ENCODE measurements at places on chromosomes 1 and 21.

DNA sequence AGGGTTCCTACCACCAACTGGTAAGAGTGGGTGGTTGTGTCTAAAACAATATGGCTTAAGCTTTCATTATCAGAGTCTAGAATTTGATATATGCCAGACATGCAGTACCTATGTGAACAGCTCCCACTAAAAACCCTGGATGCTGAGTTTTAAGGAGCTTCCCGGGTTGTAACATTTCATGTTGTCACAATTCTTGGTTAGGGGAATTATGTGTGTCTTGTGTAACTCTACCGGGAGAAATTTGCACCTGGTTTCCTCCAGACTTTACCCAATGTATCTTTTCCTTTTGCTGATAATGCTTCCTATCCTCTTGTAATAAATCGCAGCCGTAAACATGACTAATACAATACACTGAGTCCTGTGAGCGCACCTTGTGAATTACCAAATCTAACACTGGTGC, 48.3 kb downstream of the ARID4B start:
- DNase-seq = no peak

DNA sequence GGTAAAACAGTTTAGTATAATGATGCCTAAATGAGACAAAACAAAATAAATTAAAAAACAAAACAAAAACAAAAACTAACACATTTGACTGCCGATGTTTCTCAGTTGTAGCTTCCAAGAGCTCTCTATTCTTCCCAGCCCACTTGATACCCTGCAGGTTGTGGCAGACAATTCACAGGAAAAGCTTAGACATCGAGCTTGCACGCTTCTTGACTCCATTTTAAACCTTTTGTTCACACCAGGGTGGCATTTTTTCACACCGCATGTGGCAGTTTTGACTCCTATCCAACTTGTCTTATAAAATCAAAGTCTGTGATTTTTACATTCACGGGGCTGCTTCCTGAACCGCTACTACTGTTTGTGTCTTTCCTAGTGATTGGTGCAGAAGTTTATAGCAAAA, 575.9 kb downstream of the USP25 start:
- no peak for DNase-seq

- no peak for DNase-seq
Observed at GRCh38 chr1:87295445-87296110, 33.1 kb upstream of the LMO4 start.

DNA sequence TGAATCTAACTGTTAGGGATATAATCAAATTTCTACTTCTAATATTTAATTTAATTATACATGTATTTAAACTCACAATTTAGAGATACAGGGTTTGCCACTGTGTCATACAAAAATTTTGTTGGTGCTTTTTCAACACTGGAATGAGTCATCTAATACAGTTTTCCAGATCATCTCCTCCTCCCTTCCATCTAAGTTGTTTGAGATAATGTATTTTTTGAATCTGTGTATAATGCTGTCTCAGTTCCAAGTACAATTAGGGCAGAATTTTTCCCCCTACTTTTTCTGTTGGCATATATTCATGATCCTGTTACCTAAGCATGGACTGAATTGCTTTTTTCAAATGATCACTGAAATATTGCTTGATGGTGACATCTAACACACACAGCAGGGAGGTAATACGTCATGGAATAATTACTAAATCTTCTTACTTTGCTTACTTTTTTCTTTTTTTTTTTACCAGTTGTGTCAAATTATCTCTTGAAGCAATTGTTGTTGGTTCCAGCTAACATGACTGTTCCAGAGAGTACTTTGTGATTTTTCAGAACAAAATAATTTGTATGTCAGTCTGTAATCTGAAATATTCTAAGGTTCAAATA, 146.0 kb downstream of the MAGI3 start:
- DNase-seq = no peak

- no peak for DNase-seq
Observed at GRCh38 chr1:40389871-40390560, 16.5 kb downstream of the SMAP2 start.

DNA sequence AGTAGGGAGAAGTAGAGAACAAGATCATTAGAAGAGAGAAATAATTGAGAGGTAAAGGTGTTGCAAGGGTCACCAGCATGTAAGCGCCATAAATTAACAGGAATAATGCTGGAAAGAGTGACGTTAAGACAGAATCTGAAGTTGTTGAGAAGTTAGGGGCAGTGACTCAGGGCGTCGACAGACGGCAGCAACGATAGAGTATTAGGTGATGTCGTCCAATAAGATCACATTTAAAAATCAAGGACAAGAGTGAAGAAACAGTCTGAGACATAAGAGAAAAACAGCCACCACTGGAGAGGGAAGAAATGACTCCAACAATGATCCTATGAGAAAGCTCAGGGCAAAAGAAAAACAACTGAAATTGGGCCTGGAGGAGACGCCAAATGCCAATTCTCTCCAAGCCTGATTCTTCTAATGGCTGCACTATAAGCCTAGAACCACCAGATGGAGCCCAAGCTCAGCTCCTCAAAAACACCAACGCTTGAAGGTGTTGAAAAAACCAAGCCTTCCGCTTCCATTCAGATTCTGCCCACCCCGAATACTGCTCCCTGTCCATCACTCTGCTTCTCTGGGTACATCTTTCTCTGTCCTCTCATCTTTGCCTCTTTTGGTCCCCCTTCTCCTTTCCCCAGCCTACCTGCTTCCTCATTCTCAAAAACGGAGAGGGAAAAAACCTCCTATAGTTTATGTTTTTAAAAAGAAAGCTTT, 70.0 kb downstream of the LUZP1 start:
- no peak for DNase-seq

- DNase-seq = no peak
Observed at GRCh38 chr1:24191860-24192259, 4.8 kb upstream of the IFNLR1 start.

- no peak for DNase-seq
Observed at GRCh38 chr1:209455661-209456358, 127.7 kb upstream of the CAMK1G start.

GRCh38 chr1:215508311-215508710, 58.8 kb upstream of the KCTD3 start:
- no peak for DNase-seq

DNA sequence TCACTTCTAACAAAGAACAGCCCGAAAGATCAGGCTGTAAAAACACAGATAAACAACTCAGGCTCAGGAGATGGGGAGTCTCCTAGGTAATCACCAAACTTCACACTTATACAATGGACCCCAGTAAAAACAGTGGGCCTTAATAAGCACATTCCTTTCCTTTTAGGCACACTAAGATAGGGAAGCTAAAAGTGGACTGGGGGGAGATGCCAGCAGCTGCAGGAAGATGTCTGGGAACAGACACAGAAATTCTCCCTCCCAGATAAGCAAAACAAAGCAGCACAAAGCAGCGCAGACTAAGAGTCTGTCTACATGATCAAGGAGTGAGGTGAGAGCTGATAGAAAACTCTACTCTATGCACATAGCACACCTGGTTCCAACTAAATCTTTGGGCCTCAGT, 29.0 kb upstream of the CTBS start:
- no peak for DNase-seq

DNA sequence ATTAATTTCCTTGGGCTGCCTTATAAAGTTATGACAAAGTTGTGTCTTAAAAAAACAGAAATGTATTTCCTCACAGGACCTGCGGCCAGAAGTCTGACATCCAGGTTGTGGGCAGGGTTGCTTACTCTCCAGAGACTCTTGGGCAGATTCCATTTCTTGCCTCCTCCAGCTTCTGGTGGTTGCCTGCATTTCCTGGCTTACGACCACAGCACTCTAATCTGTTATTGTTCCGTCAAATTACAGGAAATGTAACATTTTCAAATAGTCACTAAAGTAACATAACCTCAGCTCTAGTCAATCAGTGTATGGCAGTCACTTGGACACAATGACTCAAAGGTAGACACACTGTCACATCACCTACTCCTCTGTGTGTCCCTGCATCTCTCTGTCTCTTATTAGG, 226.8 kb downstream of the DNAH14 start:
- DNase-seq = no peak

- no peak for DNase-seq
Observed at GRCh38 chr1:200628223-200628881, 7.8 kb upstream of the KIF14 start.

- no peak for DNase-seq
Observed at GRCh38 chr1:66250478-66250877, 283.5 kb upstream of the SGIP1 start.

GRCh38 chr1:224689374-224689773, 73.3 kb downstream of the CNIH3 start:
- no peak for DNase-seq

- no peak for DNase-seq
Observed at GRCh38 chr1:167923324-167924056, 9.6 kb upstream of the ADCY10 start.

GRCh38 chr1:6408023-6408422, 11.7 kb downstream of the HES2 start:
- DNase-seq = no peak

- no peak for DNase-seq
Observed at GRCh38 chr1:117607471-117607870, 1.6 kb downstream of the TENT5C start.

DNA sequence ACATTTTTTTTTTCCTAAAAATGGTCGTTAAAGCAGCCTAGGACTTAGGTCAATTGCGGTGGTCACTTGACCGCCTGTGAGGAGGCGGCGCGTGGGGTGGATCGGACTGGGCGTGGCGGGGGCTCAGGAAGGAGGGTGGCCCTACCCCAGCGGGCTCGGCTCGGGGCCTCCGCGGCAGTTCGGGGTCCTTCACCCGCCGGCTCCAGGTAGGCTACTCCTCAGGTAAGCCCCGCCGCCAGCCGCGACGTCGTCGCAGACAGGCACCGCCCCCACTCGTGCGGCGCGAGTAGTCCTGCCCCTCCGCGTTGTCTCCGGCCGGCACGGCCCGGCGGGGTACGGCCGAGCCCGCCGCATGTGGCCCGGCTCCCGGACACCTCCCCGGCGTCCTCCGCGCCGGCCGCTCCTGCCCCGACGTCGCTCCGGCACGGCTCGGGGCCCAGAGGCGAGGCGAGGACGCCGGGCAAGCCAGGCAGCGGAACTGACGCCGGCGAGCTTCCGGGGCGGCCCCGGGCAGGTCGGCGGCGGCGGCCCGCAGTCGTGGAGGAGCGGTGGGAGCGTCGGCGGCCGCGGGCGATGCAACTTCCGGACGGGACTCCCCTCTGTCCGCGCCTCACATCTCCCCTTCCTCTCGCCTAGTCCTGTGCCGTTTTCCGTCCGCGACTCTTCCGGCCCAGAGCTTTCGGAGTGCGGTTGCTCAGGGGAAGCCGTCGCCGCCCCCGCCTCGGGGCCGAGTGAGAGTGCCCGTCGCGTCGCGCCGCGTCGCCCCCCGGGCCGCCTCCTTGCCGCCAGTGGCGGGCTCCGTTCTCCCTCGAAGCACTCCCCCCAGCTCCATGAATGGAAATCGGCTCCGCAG, at the start of gene AGO3:
Gene AGO3 (plus strand): TSS at position 513 of the 853 bp plus-strand sequence. CDS start 322 bp downstream, at position 835.
- DNase-seq = peak; percentile 26

DNA sequence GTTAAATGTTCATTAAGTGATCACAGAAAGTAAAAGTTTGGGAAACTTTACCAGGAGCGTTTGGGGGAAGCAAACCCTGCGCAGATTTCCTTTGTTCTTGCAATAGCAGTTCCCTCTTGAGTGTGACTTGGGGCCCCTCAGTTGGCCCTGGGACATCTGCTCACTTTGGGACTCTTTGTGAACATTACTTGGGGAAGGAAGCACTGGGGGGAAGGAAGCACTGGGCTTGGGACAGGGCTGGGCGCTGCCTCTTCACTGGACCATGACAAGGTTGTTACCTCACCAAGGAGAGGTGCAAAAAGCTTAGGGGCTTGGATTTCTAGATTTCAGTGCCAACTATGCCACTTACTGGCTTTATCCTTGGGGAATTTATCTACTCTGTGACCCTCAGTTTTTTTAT, 63.5 kb downstream of the ETS2 start:
- DNase-seq = no peak

Data from esophagus squamous epithelium (tissue), 5 donors.